ENCODE measurements at places on chromosomes 3 and 15. TPM values are rescaled to one million over a fixed set of nuclear protein-coding genes. Genes with fewer than 3 reads are reported as not detected.

The SLC2A2 gene
- total RNA-seq: not detected

The TGM5 gene
- total RNA-seq: not detected

The GOLGA6D gene
- total RNA-seq: not detected

The SLC28A1 gene
- not detected for total RNA-seq

The GRAMD2A gene
- total RNA-seq: under 0.01 TPM

The EFCC1 gene
- total RNA-seq: not detected

The C3orf62 gene
- total RNA-seq: 1.2 TPM

The TMA7 gene
- 170 TPM for total RNA-seq

The ADAMTSL3 gene
- 0.37 TPM for total RNA-seq

The AP3B2 gene
- under 0.01 TPM for total RNA-seq

The TNFSF10 gene
- 0.73 TPM for total RNA-seq

The FAM81A gene
- total RNA-seq: 3.3 TPM

The GP9 gene
- not detected for total RNA-seq
